ENCODE measurements at places on chromosomes 3 and 15.

GRCh38 chr15:23648920-23649515 is 1.4 kb upstream of the MAGEL2 start:
- peak; percentile 16 for DNase-seq

- no peak for DNase-seq
These were observed 49.5 kb upstream of the STXBP5L start for GRCh38 chr3:120858521-120858920.

GRCh38 chr3:33152363-33153360 is 38.8 kb downstream of the CRTAP start:
- DNase-seq, result no peak

DNA sequence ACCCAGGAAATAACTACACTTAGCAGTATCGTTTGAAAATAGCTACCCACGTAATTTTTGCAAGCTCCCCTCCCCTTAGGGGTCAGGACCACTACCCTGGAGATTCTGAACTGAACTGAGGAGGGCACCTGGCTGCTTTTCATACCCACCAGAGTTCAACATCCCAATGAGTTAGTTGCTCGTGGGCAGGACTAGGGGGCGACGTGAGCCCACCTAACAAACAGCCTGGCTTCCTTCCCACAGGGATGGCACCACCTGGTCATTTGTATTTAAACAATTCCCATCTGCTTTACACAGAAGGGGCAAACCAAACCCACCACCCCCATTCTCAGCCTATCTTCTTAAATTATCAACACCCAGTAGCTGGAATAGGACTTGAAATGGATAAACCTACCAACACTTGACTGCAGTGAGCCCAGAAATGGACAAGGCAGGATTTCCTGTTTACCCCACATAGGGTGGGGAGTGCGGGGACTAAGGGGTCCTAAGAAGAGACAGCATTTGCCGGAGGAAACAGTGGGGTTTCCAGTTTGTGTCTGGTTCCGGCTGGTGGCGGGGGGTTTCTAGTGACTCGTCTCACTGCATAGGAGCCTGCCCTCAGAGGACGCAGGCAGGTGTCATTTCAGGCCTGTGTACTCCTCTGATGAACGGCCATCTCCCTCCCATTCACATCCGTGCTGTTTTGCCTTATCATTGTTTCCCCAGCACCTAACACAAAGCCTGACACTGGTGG is 11.6 kb upstream of the VGLL4 start:
- DNase-seq, result no peak

DNA sequence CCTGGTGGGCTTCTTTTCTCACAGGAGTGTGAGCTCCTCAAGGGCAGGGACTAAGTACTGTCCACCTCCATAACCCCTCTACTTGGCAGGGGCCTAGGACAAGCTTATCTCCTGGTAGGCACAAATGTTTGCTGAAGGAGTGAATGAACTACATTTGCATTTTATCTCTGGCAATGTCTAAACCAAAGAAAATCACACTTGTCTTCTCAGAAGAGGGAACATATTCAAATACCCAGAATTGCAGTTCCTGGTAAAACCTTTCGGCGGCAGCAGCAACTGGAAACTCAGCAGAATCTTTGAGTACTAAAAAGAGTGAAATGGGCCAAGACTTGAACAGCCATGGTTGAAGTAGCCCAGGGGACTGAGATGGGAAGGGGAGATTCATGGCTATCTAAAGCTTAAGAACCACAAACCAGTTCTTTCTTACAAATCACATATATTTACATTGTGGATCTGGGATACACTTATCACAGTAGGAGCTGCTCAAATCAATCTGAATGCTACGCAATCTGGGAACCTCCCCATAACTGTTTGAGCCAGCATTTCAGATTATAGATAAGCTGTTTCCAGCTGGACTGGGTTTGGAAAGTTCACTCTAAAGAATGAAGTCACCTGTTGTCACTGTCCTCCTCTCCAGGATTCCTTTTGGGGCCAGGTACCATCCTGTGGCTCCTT is 18.7 kb upstream of the PTPN9 start:
- DNase-seq, result no peak
